ENCODE measurements at places on chromosomes 5 and 9.
A peak's percentile ranks its signal among the peaks of the same experiment; 100 is the strongest.

- DNase-seq: no peak
These were observed 3.4 kb downstream of the IL13 start for GRCh38 chr5:132661231-132662003.

DNA sequence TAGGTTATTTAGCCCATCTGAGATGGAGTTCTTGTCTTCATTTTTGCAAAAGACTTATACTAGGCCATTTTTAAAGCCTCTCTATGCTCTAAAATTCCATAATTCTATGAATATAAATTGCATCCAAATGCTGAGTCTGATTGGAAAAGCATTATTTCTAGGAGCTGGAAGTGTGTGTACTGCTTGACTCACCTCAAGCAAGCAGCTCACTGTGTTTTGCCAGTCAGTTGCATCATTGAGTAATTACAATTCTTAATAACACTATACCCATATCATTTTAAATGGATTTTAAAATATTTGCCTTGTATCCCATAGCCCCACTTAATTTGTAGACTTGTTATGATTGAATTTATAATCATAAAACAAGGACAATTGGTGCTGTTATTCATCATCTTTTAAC, 161.0 kb downstream of the PAM start:
- DNase-seq: no peak

- no peak for DNase-seq
These were observed 195.3 kb downstream of the BNC2 start for GRCh38 chr9:16675131-16675530.

- DNase-seq: no peak
These were observed 8.0 kb downstream of the GCNT4 start for GRCh38 chr5:75044406-75044805.

DNA sequence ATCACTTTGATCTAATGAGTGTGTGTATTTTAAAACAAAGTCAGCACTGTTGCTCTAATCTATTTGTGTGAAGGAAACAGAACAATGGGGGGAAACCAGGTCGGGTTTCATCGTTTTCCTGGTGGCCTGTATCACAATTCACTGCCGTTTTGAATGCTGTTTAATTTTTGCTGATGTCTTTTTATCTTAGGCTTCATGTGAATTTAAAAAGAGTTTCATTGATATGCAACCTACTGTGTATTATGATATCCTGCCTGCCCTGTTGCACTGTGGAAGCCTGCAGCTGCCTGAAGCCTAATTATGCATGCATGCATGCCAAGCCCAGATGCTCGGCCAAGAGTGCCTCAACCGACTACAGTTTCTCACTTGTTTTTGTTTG, 307.5 kb downstream of the ZNF608 start:
- DNase-seq: no peak

DNA sequence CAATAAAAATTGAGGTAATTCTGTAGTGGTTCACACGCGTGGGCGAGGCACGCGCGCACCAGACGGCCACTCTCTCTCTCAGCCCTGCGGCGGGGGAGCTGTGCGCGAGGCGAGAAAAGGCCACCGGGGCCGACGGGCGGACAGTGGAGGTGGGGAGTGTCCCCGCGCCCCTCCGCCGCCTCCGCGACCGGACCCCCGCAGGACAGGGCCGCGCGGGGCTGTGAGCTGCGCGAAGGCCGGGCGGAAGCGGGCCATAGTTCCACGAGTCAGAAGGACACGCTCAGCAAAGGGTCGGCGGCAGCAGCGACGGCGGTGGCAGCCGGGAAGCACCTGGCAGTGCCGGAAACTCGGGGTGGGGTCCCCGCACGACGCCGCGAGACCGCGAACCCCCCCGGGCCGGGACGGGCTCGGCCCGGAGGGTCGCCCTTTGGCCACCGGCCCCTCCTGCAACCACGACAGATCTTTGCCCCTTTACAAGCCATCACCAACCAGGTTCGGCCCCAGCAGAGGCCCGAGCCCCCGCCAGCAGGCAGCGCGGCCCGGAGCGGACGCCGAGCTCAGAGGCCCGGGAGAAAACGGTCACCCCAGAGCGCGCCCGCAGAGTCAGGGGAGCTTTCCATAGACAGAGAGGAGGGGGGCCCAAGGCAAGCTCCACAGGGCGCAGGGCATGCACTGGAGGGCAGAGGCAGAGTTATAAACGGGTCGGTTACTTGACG, 60.9 kb downstream of the ZNF354C start:
- DNase-seq: no peak

DNA sequence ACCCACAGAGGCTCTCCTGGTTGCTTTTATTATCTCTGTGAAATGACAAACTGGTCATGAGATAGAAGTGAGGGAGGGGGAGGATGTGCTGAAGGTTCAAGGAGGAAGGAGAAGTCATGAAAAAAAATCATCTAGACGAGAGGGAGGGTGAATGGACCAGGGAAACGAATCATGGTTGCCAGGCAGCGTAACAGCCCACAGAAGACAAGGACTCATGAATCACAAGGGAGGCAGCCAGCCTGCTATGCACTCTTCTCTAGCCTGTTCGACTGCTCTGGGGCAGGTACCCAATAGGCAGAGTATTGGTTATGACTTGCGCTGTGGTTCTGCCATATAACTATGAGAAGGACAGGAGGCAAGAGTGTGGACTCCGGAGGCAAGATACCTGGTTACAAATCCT, 475.2 kb downstream of the CDK5RAP2 start:
- no peak for DNase-seq

GRCh38 chr9:92133949-92134604, 18.9 kb upstream of the SPTLC1 start:
- DNase-seq: peak; percentile 84

DNA sequence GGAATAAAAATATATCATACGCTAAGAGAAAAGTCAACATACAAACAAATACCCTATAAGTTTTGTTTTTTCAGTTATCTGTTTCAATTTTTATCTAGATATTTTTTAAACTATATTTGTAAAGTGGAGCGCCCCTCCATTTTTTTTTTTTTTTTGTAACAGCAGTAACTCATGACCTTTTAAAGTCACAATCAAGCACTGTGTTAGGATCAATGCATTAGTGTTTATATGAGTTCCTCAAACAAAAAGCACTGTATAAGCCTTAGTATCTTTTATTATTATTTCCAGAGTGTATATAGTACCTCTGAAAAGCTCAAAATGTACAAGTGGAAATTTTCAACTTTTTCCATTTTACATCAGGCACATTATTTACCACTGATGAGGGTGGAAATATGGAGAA, 20.6 kb downstream of the PFDN1 start:
- no peak for DNase-seq

- peak; percentile 32 for DNase-seq
These were observed 19.2 kb downstream of the DMAC1 start for GRCh38 chr9:7780261-7780988.

DNA sequence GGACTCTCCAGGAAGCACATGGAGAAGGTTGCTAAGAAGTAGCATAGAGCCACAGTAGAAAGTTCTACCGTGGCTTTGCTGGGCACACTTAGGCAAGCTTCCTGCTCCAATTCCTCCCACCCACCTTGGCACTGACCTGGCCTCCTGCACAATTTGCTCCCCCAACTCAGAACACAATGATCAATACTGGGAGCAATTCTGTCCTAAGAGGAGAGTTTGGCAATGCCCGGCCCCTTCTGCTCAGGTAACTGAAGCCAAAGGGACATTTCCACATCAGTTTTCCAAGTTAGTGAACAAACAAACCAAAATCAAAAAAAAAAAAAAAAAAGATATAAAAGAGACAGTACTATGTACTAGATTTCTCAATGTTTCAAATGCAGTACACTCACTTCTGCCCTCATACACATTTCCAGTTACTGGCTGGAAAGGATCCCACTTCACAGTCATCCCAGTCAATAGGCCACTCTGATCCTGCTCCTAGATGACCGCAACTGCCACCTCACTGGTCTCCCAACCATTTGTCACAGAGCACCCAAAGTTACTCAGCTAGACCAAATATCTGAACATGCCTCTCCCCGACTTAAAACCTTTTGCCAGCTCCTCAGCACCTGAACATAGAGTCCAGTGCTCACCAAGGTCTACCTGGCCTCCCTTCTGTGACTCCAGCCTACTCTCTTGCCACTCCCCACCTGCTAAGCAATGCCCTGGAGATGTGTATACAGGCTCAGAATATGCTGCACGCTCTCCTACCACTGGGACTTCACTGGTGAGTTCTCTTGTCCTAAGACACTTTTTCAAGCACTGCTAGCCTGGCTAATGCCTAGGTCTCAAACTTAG, 21.3 kb downstream of the ABCA1 start:
- DNase-seq: peak; percentile 84

DNA sequence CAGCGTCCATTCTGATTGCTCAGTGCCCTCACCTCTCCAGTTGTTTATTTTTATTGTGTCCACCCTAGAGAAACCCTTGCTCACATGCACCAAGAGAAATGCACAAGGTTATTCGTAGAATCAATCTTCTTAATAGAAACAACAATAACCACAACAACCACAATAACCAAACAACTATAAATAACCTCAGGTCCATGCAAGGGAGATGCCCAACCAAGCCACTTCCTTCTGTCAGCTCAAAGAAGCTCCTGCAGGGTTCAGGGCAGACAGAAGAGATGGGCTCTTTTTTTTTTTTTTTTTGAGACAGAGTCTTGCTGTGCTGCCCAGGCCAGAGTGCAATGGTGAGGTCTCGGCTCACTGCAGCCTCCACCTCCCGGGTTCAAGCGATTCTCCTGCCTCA, 14.9 kb upstream of the TCOF1 start:
- DNase-seq: no peak

DNA sequence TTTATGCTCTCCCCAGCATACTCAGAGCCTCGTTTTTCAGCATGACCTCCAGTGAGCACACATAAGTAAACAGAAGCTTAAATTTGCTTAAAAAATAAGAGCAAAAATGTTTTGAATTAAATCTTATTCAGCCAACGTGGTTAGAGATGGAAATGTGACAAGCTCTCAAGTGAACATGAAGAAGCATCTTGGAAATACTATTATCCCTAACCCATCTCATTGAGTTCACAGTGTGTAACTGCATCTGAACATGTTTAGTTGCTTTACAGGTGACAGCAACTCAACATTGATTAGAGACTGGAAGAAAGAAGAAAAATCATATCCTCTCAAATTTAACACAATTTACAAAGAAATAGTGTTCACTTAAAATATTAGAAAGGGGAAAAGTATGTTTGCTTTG, 1785.1 kb downstream of the MAT2B start:
- no peak for DNase-seq

GRCh38 chr5:127373858-127374491, 83.4 kb downstream of the MEGF10 start:
- DNase-seq: no peak

DNA sequence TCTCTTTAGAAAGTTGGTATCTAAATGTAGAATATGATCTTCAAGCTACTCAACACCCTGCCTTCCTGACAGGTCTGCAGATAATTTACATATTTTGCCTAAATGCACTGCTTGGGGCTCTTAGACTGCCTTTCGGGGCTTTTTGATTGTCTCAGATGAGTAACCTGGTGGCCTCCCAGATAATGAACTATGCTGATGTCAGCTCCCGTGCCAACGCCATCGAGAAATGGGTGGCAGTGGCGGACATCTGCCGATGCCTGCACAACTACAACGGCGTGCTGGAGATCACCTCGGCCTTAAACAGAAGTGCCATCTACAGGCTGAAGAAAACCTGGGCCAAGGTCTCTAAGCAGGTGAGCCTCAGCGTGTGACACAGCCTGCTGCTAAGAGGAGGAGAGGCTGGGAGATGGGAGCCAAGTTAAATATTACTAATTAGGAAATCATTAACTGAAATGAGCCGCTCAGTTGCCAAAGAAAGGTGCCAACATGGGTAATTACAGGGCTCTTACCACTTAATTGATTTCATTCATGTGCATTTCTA, 20.8 kb upstream of the CKMT2 start:
- DNase-seq: no peak

- peak; percentile 55 for DNase-seq
These were observed 181.5 kb upstream of the RAI14 start for GRCh38 chr5:34474573-34475021.

GRCh38 chr9:82599336-82599949, 463.5 kb downstream of the RASEF start:
- DNase-seq: no peak

DNA sequence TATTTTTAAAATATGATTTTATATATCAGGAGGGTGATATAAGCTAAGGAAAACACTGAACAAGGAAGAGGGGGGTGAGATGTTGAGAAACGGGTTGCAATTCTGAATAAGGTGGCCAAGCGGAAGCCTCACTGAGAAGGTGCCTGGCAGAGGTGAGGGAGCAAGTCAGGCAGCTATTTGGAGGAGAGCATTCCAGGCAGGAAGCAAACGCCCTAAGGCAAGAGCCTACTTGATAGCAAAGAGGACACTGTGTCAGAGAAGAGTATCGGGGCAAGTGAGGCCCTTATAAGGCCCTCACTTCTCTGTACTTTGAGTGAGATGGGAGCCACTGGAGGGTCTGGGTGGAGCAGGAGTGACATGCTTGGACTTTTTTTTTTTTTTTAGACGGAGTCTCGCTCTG, 8.0 kb upstream of the CTNNA1 start:
- DNase-seq: no peak

DNA sequence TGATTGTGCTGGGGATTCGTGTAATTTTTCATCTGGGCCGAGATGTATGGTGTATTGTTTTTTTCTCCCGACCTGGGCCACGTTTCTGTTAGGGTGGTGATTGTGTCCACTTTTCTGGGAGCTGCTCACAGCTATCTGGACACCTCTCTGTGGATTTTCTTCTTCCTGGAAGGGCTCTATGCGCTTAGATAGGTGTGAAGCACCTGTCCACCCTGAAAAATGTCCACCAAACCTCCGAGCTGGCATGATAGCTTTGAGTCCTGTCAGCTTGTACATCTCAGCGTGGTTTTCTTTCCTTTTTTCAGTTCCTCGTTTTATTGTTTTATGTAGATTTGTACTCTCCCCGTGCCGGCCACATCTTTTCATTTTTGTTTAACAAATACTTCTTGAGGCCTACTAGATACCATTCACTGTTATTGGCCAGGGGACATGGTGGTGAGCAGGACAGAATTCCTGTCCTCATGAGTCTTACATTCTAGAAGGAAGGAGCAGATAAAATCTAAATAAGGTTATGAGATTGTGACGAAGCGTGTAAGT, 1.1 kb downstream of the UGCG start:
- peak; percentile 51 for DNase-seq

DNA sequence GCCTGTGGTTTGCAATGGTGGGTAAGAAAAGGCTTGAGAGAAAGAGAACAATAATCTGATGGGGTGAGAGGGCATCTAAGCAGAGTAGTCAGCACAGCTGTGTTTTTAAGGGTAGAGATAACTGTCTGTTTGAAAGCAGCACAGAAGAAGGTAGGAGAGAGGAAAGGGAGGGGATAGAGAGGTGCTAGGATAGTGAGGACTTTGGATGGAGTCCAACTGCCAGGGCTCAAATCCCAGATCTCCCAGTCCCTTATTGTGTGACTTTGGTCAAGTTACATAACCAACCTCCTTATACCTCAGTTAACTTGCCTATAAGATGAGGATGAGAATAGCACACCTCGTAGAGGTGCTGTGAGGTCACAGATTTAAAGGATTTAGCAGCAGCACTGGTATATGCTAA, 55.6 kb downstream of the GPR21 start:
- DNase-seq: no peak

Data from cardiac muscle cell (in vitro differentiated cells and primary cell).